ENCODE measurements at places on chromosomes 12 and 14. TPM values are rescaled to one million over a fixed set of nuclear protein-coding genes. Genes with fewer than 3 reads are reported as not detected.

GRCh38 chr14:64444984-64445845 lies 20.1 kb upstream of the AKAP5 start:
- no peaks in the 10 kb centered on the region for H3K27me3 ChIP-seq
- no peak overlapping the region for H3K4me3 ChIP-seq
- peak overlapping the region; percentile 79 for H3K27ac ChIP-seq
- peaks cover 17% of the 10 kb centered on the region for H3K36me3 ChIP-seq
- DNase-seq, result no peak
- peaks cover 64% of the 10 kb centered on the region for H3K4me1 ChIP-seq

DNA sequence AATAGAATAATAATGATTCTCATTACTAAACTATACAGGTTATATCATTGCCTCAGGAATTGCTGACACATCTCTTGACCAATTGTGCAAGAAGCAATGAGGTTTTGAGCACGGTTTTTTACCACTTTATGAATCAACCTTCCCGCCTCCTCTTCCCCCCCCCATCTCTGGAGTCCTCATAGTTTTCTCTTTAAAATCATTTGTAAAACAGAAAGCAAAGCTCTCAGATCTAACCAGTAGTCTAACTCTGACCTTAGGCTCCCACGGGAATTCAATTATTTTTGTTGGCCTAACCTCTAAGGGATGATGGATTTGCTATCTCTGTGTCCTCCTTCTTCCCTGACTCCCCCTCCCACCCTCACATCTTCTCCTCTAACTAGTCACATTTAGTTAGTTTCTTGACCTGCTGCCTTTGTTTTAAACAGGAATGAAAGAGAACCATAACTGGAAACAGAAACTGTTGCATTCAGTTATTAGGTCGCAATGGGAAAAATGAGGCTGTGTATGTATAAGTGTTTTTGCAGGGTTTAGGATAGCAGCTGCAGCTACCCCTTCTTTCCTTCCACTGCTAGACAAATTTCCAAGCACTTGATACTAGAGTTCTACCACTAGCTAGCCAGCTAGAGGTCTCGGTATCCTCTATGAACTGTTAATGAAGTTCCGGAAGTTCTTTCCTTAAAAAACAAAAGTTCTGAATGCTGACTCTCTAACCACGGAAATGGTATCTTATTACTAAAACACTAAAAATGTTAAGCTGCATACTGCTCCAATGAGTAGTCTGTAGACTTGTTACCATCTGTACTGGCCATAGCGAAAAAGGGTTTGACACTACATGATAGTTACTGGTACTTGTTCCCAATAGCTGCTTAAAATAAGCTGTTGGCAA lies 65.4 kb downstream of the TAOK3 start:
- no peaks in the 10 kb centered on the region for H3K36me3 ChIP-seq
- no peak overlapping the region for H3K27ac ChIP-seq
- no peaks in the 10 kb centered on the region for H3K27me3 ChIP-seq
- peaks cover 33% of the 10 kb centered on the region for H3K4me1 ChIP-seq
- DNase-seq, result no peak

DNA sequence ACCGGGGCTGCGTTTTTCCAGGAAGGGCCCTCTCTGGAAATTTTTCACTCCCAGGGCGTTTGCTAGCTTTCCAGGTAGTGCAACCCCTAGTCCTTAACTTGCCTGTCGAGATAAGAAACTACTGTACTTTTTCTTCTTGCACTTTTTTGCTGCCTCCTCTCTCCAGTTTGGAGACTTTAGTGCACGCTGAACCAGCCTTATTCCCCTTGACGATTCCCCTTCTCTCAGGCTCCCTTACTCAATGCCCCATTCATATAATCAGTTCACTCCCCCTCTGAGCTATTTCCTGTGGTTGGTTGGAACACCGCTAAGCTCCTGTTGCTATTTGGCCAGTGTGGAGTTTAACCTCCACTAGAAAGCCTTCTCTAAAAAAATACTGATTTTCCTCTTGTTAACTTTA lies 682 bp downstream of the CREBL2 start:
- DNase-seq, result no peak
- H3K36me3 ChIP-seq, result no peaks in the 10 kb centered on the region
- no peaks in the 10 kb centered on the region for H3K27me3 ChIP-seq
- peak overlapping the region; percentile 70 for H3K4me3 ChIP-seq
- H3K4me1 ChIP-seq, result peaks cover 63% of the 10 kb centered on the region

DNA sequence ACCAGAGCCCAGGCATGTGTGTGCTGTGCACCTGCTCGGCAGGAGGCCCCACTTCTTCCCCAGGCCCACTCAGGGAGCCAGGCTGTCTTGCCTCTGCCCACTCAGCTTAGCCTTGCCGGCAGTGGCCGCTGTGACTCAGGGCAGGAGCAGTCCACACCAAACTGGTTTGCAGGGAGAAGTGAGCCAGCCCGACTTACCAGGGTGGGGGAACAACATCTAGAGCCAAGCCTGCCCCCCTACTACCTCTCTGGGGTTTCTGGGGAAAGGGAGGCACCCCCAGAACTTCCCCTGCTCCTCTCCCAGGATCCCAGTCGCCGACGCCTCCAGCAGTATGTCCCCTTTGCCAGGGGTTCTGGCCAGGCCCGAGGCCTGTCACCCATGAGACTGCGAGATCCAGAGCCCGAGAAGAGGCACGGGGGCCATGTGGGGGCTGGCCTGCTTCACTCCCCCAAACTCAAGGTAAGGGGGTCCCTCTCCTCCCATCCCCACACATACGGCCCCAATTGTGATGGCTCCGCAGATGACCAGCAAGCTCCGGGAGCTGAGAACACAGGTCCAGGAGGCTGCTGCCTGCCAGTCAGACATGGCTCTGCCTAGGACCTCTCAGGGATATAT lies 3.0 kb downstream of the PLEKHG6 start:
- no peaks in the 10 kb centered on the region for H3K36me3 ChIP-seq
- H3K27ac ChIP-seq, result no peak overlapping the region
- DNase-seq, result peak; percentile 72
- no peaks in the 10 kb centered on the region for H3K4me1 ChIP-seq

GRCh38 chr12:52918351-52918750 lies 13.5 kb upstream of the KRT8 start:
- no peak overlapping the region for H3K4me3 ChIP-seq
- no peaks in the 10 kb centered on the region for H3K36me3 ChIP-seq
- DNase-seq, result no peak
- H3K27me3 ChIP-seq, result no peaks in the 10 kb centered on the region
- no peak overlapping the region for H3K27ac ChIP-seq

- no peaks in the 10 kb centered on the region for H3K36me3 ChIP-seq
- H3K4me1 ChIP-seq, result no peaks in the 10 kb centered on the region
- no peak overlapping the region for H3K27ac ChIP-seq
- H3K27me3 ChIP-seq, result no peaks in the 10 kb centered on the region
- no peak overlapping the region for H3K4me3 ChIP-seq
- DNase-seq, result no peak
These were observed 137.5 kb downstream of the FSCB start for GRCh38 chr14:44369401-44370123.

GRCh38 chr12:5467931-5468330 lies 36.0 kb downstream of the NTF3 start:
- no peaks in the 10 kb centered on the region for H3K36me3 ChIP-seq
- no peak for DNase-seq
- H3K4me3 ChIP-seq, result no peak overlapping the region
- no peaks in the 10 kb centered on the region for H3K27me3 ChIP-seq
- no peak overlapping the region for H3K27ac ChIP-seq

GRCh38 chr12:25072906-25073650 lies 121.9 kb downstream of the DNAI7 start:
- H3K36me3 ChIP-seq, result peaks cover 19% of the 10 kb centered on the region
- H3K4me1 ChIP-seq, result peaks cover 59% of the 10 kb centered on the region

DNA sequence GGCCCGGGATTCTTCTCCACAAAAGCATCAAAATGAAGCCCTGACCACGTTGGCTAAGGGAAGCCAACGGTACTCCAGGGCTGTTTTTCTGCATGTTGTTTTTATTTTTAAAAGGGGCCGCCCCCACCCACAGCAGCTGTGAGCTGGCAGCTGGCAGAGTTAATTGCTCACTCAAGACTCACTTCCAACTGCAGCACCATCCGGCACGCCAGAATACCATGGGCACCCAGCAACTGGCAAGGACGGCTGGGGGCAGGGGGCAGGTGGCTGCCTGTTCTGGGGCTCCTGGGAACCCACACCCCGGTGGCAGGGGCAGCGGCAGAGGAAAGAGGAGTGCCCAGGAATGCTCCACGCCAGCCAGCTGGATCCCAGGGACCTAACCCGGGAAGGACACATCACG lies 44.3 kb downstream of the NCOR2 start:
- no peak overlapping the region for H3K27ac ChIP-seq
- peaks cover 86% of the 10 kb centered on the region for H3K4me1 ChIP-seq
- H3K27me3 ChIP-seq, result no peaks in the 10 kb centered on the region

- H3K27ac ChIP-seq, result peak overlapping the region; percentile 98
- peak overlapping the region; percentile 78 for H3K4me3 ChIP-seq
- no peaks in the 10 kb centered on the region for H3K36me3 ChIP-seq
- DNase-seq, result no peak
- H3K27me3 ChIP-seq, result no peaks in the 10 kb centered on the region
These were observed 562 bp downstream of the EAPP start for GRCh38 chr14:34538871-34539406.

DNA sequence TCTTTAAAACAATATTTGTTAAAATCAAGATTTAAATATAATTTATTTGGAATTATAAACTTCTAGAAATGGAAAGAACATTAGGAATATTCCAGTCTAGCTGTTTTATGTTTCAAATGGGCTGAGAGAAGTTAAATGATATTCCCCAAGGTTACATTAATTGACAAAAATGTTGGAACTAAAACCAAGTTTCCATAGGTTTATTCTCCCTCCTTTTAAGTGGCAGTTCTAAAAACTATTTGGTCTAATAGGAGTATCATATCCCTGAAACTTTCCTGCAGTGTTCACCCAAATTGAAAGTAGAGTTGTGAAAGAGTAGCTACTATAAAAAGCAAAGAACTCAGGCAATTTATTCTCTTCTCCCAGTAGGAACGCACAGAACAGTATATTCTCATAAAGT lies 1185.5 kb downstream of the LRFN5 start:
- H3K36me3 ChIP-seq, result no peaks in the 10 kb centered on the region
- DNase-seq, result no peak
- no peak overlapping the region for H3K27ac ChIP-seq
- H3K4me3 ChIP-seq, result no peak overlapping the region
- H3K4me1 ChIP-seq, result no peaks in the 10 kb centered on the region

GRCh38 chr12:28563286-28563685 lies 373.0 kb downstream of the CCDC91 start:
- DNase-seq, result no peak
- peak overlapping the region; percentile 7 for H3K27ac ChIP-seq
- H3K4me3 ChIP-seq, result no peak overlapping the region
- no peaks in the 10 kb centered on the region for H3K36me3 ChIP-seq

GRCh38 chr12:3084742-3085141 lies 7.6 kb downstream of the TSPAN9 start:
- peaks cover 13% of the 10 kb centered on the region for H3K4me1 ChIP-seq
- peak overlapping the region; percentile 44 for H3K27ac ChIP-seq
- no peak overlapping the region for H3K4me3 ChIP-seq
- no peaks in the 10 kb centered on the region for H3K36me3 ChIP-seq
- peak; percentile 54 for DNase-seq

GRCh38 chr12:13039328-13039956 lies 4.7 kb upstream of the FAM234B start:
- no peak overlapping the region for H3K27ac ChIP-seq
- no peak for DNase-seq
- no peaks in the 10 kb centered on the region for H3K27me3 ChIP-seq
- no peak overlapping the region for H3K4me3 ChIP-seq

DNA sequence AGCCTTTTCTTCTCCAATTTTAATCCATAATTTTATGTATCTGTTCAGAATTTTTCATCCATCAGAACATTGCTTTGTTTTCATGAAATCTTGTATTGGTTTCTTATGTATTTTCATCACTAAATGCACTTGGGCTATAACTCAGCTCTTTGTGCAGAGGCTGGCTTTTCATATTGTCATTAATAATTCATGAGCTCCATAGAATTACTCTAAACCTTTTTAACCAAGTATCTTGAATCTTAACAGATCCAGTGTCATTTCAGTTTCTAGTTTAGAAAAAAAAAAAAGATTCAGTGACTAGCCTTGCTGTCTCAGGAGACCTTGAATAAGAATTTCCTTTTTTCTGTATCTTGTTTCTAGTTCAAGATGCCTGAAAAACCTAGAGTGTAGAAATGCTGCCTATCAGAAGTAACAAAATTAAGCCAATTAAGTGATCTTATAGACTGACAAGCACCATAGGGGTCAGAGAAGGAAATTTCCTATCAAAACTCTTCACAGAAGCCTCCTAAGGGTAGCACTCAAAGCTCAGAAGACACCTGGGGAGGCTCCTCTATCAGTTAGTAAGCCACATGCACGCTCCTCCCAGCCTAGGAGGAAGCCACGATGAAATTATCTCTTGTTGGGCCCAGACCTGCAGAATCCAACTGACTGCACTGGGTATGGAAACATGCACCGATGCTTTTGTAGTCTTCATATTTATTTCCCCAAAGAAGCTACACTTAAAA lies 163.4 kb downstream of the KICS2 start:
- no peaks in the 10 kb centered on the region for H3K4me1 ChIP-seq
- DNase-seq, result no peak
- H3K4me3 ChIP-seq, result no peak overlapping the region
- no peaks in the 10 kb centered on the region for H3K27me3 ChIP-seq

DNA sequence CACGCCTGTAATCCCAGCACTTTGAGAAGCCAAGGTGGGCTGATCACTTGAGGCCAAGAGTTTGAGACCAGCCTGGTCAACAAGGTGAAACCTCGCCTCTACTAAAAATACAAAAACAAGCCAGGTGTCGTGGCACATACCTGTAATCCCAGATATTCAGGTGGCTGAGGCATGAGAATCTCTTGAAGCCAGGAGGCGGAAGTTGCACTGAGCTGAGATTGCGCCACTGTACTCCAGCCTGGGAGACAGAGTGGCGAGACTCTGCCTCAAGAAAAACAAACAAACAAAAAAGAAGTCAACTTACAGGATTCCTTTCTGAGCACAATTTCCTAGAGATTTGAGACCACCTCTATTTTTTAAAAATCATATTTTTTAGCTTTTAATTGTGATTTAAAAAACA lies 45.3 kb downstream of the DGLUCY start:
- H3K4me1 ChIP-seq, result peaks cover 10% of the 10 kb centered on the region
- no peak for DNase-seq
- H3K27me3 ChIP-seq, result no peaks in the 10 kb centered on the region

Gene ENDOU
- 0.92 TPM for total RNA-seq

Gene MYBPC1
- total RNA-seq, result not detected

Gene TEDC1
- 17.7 TPM for total RNA-seq

Gene DAD1
- total RNA-seq, result 163 TPM

Gene PAH
- not detected for total RNA-seq

Gene CYP27B1
- total RNA-seq, result 0.23 TPM

Gene RTL1
- total RNA-seq, result not detected

Gene CARMIL3
- 1.5 TPM for total RNA-seq

Gene TRPV4
- 4.5 TPM for total RNA-seq

Gene KRT8
- total RNA-seq, result 20.1 TPM

Gene MAP3K9
- total RNA-seq, result 3.7 TPM

All from spleen (tissue), 13 donors.